G401 (cell line): ENCODE measurements at places on chromosomes 7 and 10. TPM values are rescaled to one million over a fixed set of nuclear protein-coding genes. Genes with fewer than 3 reads are reported as not detected.

DNA sequence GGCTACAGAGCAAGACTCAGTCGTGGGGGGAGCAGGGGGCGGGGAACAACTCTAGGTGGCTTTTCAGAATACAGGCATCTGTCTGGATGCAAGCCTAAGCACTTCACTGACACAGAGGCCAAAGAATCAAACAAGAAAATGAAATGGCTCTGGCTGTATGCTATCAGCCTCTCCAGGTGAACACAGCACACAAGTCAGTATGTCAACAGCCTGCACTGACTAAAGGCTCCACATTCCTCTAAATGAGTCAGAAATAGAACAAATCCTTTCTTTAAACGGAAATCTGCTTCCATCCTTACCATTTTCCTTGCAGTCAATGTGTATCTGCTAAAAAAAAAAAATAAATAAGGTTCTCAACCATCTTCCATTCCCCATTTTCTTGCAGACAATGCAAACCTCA, 88.3 kb downstream of the ARMH3 start:
- no peak for DNase-seq

GRCh38 chr7:137395420-137395819, 51.9 kb upstream of the PTN start:
- DNase-seq, result peak; percentile 71

DNA sequence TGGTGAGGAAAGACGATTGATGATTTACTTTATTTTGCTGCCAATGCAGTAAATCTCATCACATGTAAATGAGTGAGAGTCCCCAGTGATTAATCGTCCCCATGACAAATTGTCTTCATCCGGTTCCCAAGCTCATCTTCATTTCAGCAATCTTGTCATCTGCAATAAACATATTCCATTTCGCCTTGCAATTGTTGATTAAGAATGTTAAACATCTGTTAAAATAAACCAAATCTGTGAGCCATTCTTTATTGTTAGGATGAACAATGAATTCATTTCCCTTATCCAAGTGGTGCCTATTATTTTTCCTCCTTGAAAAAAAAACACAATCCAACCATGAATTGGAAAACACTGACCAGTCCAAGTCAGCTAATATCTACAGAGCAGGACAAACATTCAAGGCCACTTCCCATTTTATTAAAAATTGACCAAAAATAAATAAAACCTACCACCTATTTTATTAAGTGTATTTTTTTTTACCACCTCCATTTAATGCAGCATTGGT, 36.5 kb downstream of the NPS start:
- no peak for DNase-seq

- DNase-seq, result no peak
Measured at GRCh38 chr7:10245406-10245805, 728.3 kb upstream of the PHF14 start.

DNA sequence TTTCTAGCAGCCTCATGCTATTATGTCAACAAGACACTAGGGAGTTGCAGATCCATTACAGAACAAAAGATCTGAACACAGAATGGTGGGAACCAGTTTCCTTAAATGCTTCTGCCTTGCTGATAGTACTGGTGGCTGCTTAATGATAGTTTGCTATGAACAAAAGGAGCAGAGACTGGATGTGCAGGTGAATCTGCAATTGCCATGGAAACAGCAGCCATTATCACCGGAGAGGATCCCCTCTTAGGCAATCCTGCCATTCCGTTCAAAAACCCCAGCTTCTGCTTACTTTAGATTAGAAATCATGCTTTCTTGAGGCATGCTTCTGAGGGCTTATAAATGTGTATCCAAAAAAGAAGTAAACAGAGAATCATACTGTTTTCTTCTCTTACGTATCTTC, 80.0 kb upstream of the PRKAR2B start:
- no peak for DNase-seq

- DNase-seq, result no peak
Measured at GRCh38 chr7:110375068-110375467, 715.9 kb upstream of the LRRN3 start.

DNA sequence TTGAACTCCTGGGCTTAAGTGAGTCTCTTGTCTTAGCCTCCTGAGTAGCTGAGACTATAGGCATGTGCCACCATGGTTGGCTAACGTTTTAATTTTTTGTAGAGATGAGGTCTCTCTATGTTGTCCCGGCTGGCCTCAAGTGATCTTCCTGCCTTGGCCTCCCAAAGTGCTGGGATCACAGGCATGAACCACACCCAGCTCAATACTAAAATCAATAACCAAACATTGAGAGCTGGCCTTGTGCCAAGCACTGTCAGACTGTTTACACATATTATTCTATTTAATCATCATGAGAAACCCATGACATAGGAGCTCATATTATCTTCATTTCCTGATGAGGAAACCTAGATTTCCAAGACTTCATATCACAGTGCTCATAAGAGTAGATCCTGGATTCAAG, 251.2 kb downstream of the BAMBI start:
- DNase-seq, result no peak

The INHBA gene
- total RNA-seq, result not detected in 2 replicates

The LRRN3 gene
- 4.4 and 5.8 TPM in 2 replicates for total RNA-seq

The FXYD4 gene
- not detected in 2 replicates for total RNA-seq

The STEAP1 gene
- total RNA-seq, result not detected in 2 replicates

The TAS2R41 gene
- total RNA-seq, result not detected in 2 replicates

The OR6V1 gene
- total RNA-seq, result not detected in 2 replicates

The MYPN gene
- 0.06 TPM in 1 of 2 replicates, not detected in the other for total RNA-seq

The OR2A12 gene
- not detected in 2 replicates for total RNA-seq
